ENCODE measurements at places on chromosomes 5 and 9.

DNA sequence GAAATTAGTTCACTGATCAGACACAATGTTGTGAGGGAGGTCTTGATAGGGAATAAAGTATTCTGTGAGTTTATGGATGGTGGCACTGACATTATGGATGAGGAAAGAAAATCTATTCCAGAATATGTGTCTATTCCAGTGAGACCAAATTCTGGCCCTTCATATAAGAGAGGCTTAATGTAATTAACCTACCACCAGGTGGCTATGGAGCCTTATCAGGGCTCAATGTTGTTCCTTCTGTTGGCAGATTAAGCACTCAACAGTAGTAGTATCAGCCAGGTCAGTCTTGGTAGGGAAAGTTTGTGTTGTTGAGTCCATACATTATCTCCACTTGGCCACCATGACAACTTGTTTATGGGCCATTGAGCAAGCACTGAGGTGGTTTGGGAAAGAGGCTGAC lies 41.7 kb upstream of the BARX1 start:
- no peak for DNase-seq

GRCh38 chr9:135563039-135563476 lies 1.5 kb downstream of the PAEP start:
- DNase-seq, result no peak

- peak; percentile 37 for DNase-seq
Observed at GRCh38 chr5:149561848-149562247, 10.6 kb upstream of the CSNK1A1 start.

GRCh38 chr5:97112230-97112629 lies 30.2 kb downstream of the LIX1 start:
- no peak for DNase-seq

DNA sequence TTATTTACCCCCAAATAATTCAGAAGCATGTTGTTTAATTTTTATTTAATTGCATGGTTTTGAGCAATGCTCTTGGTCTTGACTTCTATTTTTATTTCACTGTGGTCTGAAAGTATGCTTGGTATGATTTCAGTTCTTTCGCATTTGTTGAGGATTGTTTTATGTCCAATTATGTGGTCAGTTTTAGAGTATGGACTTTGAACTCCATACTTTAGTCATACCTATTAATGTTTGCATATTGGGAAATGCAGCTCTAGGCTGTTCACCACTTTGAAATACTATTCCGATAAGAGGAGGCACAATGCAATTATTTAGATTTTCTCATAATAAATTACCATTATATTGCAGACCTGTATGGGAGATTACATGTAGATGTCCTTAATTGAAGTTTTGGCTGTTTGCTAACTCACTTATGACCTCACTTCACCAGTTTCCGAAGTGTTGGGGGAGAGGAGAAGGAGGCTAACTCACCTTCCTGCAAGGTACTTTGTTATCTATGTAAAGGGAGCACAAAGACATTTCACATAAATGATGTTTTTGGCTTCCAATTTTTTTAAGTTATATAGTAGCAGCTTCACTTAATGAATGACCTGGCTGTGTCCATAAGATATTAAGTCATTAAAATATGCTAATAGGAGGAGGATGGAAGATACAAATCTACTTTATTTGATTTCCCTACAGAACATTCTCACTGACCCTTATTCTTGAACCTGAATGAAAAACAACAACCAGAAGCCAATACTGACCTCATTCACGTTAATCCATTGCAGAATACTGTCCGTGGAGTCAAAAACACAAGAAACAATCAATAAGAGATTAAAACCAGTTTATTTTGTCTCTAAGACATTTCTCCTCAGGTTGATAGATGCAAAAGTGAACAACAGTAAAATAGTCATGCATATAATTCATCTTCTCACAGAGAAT lies 970.3 kb upstream of the ARRDC3 start:
- DNase-seq, result peak; percentile 20

DNA sequence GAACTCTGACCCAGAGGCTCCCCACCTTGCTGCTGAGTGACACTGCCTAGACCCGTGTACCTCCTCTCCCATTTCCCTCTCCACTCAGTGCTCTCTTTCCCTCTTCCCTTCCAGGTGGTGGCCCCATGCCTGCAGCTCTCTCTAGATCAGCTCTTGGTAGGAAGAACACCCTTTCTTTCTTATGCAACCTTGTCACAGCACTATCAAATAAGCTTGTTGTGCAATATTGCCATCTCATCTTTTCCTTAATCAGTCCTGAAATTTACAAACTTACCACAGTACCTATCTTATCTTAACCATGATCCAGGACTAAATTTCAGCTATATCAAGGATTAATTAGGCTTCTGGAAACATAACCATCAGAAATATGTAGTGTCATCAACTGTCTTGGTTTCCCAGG lies 88.6 kb downstream of the ZFAND5 start:
- no peak for DNase-seq

- DNase-seq, result no peak
Observed at GRCh38 chr9:112355427-112355897, 22.0 kb upstream of the PTBP3 start.

DNA sequence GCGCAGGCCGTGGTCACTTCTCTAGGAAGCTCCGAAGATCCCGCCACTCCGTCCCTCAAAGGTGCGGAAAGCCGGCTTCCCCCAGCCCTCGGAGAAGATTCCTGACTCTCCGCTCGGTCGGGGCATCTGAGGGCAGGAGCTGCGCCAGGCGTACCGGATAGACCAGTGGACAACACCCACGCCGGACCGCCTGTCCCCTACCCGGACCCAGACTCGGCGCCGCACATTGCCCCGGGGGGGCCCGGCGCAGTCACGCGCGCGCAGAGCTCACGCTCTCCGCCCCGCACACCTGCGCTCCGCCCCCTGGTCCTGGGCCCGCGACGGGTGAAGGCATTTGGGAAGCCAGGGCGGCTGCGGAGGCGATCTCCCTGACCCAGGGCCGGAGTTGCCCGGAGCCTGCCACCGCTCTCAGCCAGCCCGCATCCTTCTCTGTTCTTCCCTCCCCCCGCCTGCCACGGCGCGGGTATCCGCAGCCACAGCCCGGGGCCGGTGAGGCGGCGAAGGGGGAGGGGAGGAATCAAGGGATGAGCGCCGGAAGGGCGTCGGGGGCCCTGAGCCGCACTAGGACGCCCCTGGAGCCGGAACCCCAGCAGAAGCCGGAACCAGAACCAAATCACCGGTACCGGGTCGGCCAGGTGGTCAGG lies 448 bp downstream of the RELL2 start:
- peak; percentile 46 for DNase-seq

DNA sequence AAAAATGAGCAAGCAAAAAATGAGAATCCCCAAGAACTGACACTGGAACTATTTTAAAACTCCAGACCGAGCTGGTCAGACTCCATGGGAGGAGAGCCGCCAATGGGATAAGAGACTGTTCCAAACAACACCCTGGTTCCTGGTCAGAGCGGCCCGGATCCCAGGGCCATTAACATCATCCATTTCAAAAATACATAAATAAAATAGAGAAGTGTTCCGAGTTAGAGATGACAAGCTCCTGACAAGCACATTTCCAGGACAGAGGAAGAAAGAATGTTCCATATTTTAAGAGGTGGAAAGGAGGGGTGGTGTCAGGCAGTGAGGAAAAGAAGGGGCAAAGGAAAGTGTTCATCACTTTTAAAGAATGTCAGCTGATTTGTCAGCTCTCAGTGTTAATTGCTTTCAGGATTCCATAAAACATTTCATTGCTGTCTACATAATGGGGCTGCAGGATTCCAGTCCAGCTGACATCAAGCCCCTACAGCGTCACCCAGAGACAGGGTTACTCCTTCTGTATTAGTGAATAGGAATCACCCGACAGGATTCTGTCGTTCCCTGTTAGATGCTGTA lies 202.5 kb upstream of the TRIM32 start:
- DNase-seq, result no peak

GRCh38 chr5:109601736-109602135 lies 88.0 kb upstream of the MAN2A1 start:
- DNase-seq, result no peak

- no peak for DNase-seq
Observed at GRCh38 chr5:113053511-113053995, 77.0 kb downstream of the DCP2 start.

DNA sequence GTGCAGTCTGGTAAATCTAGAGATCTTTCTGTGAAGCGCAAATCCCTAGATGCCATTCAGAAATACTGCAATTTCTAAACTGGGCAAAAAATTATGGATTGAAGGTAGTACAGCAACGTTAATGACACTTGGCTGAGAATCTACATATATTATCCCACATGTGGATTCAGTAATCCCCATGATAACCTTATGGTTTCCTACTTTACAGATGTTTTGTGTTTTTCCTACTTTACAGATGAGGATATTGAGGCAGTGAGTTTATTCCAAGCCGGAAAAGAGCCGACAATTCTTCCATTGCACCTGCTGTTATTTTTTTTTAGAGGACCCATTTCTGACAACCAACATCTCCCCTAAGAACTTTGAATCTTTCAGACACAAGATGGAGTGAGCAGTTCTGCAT lies 796.5 kb downstream of the CDH12 start:
- DNase-seq, result no peak

DNA sequence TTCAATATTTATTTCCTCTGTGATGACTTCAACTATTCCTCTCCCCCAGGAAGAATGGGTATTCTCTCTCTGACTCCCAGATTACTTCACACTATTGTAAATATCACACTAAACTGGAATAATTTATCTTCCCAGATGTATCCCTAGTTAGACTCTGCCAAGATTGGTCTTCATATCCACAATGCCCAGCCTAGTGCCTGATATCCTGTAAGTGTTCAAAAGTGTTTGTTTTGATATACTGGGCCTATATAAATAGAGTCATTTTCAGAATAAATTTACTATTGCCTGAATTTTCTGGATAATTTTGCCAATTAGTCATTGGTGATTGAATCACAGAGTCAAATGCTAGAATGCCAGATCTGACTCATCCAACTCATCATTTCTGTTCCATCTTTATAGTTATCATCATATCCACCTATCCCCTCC lies 143.7 kb upstream of the TNC start:
- no peak for DNase-seq

DNA sequence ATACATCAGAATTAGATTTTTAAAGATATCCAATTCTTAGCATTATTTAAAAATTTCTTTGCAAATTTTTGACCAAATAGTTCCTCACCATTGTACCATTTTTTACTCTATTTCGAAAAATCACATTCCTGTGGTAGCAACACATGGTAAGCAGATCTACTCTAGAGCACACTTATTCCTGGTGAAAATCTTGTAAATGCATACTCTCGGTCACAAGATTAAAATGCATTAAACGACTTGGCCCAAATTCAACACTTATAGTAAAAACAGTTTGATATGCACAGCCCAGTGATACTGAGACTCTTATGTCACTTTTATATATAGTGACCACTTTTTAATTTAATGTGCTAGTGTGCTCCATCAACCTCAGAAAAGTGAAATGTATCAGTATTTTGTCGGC lies 208.8 kb upstream of the TARS1 start:
- DNase-seq, result no peak

GRCh38 chr5:1297243-1297642 lies 2.4 kb upstream of the TERT start:
- DNase-seq, result no peak

DNA sequence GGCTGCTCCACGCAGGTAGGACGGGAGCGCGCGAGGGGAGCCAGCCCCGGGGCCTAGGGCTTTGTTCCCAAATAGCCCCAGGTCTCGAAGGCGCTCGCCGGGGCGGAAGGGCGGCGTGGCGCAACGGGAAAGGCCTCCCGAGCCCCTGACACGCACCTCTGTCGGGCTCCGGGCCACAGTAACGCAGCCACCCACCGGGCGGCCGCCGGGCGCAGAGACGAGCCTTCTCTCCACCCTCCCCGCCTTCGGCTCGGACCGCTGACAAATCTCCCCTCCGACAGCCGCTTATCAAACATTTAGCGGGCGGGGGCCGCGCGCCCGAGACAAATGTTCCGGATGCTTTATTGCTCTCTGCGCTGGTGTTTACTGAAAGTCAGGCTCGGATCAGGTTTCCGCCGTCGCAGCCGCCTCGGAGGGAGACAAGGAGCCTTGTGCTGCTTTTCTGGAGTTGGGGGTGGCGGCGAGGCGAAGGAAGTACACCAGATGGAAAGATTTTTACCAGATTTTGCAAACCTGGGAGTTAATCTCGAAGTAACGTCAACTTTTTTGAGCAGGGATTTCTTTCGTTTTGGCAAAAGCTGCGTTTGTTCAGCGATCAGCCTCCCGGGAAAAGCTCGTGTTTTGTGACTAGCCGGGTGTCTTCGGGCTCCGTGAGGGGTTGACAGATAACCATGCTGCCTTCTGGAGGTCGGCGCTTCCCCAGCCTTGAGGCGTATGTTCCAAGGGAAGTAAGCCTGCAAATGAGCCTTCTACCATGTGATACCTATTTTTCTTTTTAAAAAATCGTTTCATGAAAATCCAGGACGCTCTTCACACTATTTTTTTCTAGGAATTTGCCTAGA lies 950 bp downstream of the RGMB start:
- DNase-seq, result peak; percentile 76

DNA sequence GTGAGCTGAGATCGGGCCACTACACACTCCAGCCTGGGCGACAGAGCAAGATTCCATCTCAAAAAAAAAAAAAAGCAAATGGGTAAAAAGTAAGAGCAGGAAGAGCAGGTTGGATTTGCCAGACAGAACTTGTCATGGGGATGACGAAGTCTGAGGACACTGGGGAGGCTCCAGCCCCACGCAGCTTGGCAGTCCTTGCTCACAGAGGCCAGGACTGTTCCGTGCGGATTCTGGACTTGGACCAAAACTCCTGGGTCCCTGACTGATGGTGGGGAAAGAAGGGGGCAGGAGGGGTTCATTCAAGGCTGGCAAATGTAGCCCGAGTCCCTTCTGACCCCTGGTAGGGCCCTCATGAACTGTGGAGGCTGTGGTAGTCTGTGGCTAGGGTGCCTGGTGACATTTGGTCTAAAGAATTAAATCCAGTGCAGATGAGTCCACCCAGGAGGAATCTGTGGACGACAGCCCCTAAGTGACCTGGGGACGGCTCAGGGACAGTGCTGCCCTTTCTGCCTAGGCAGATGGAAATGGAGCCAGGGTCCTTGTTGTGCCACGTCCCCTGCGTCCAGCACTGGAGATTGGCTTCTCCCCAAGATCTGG lies 3.1 kb downstream of the FGD3 start:
- DNase-seq, result no peak

GRCh38 chr5:10584714-10585517 lies 21.0 kb downstream of the ANKRD33B start:
- DNase-seq, result no peak

GRCh38 chr5:127216898-127217675 lies 73.5 kb upstream of the MEGF10 start:
- DNase-seq, result no peak

DNA sequence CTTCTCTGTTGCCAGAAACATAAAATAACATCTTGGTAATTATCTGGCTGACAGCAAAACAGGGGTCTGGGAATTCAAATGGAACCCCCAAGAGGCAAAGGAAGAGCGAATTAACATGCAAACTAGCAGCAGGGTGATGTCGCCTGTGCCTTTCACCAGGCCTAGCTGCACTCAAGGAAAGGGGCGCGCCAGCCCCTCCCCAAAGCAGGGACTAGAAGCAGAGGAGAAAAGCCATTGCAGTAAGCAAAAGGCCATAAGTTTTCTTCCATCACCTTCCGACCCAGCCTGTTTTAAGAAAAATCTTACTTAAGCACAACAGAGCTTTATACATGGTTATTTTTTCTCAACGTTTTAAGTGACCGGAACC lies 539 bp downstream of the POC5 start:
- DNase-seq, result peak; percentile 24

Data from Calu3 (cell line).